ENCODE measurements at places on chromosomes 1 and 21. TPM values are rescaled to one million over a fixed set of nuclear protein-coding genes. Genes with fewer than 3 reads are reported as not detected.
A peak's percentile ranks its signal among the peaks of the same experiment; 100 is the strongest.

GRCh38 chr1:167438171-167439138 is 79.9 kb downstream of the CD247 start:
- peak overlapping the region; percentile 73 for H3K4me3 ChIP-seq
- H3K27me3 ChIP-seq = no peaks in the 10 kb centered on the region
- peaks cover 77% of the 10 kb centered on the region for H3K36me3 ChIP-seq

GRCh38 chr1:32780628-32781234 is 36.4 kb downstream of the YARS1 start:
- no peak overlapping the region for H3K27ac ChIP-seq
- no peak for DNase-seq
- H3K4me3 ChIP-seq = no peak overlapping the region
- no peaks in the 10 kb centered on the region for H3K27me3 ChIP-seq

DNA sequence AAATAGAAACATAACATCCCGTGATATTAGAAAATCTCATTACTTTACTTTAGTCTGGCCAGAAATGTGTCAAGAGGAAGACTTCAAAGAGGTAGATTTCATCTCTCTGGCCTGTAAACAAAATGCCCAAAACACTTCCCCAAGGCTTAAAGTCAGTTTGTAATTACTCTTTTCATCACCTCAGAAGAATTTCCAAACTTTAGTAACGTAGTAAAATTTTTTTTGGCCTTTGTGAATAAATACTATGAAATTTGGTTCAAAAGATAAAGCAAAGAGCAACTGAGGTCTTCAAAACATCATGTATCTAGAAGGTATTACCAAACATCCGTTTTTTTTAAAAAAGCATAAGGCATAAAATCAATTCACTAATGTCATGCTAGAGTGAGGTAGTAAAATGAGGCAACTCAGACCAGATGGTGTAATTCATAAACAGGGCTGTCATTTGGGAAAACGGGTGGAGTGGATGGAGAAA is 51.4 kb downstream of the LEPR start:
- no peaks in the 10 kb centered on the region for H3K27me3 ChIP-seq
- no peak overlapping the region for H3K4me3 ChIP-seq
- no peaks in the 10 kb centered on the region for H3K4me1 ChIP-seq
- H3K27ac ChIP-seq = no peak overlapping the region

- H3K4me3 ChIP-seq = no peak overlapping the region
- no peak for DNase-seq
- no peak overlapping the region for H3K27ac ChIP-seq
- no peaks in the 10 kb centered on the region for H3K36me3 ChIP-seq
- no peaks in the 10 kb centered on the region for H3K27me3 ChIP-seq
Measured at GRCh38 chr1:162916821-162917613, 56.0 kb upstream of the CCDC190 start.

- no peak overlapping the region for H3K4me3 ChIP-seq
- H3K4me1 ChIP-seq = no peaks in the 10 kb centered on the region
- H3K27me3 ChIP-seq = no peaks in the 10 kb centered on the region
- H3K27ac ChIP-seq = no peak overlapping the region
- H3K36me3 ChIP-seq = no peaks in the 10 kb centered on the region
Measured at GRCh38 chr1:198491028-198491427, 49.5 kb downstream of the ATP6V1G3 start.

EPHA8 gene
- total RNA-seq = not detected

GRCh38 chr1:159942632-159943277 is 2.7 kb downstream of the IGSF9 start:
- no peak overlapping the region for H3K27ac ChIP-seq
- H3K4me1 ChIP-seq = peaks cover 7% of the 10 kb centered on the region

GRCh38 chr1:242242983-242243382 is 244.1 kb upstream of the MAP1LC3C start:
- no peak overlapping the region for H3K4me3 ChIP-seq
- DNase-seq = no peak
- H3K36me3 ChIP-seq = no peaks in the 10 kb centered on the region
- no peak overlapping the region for H3K27ac ChIP-seq

DNA sequence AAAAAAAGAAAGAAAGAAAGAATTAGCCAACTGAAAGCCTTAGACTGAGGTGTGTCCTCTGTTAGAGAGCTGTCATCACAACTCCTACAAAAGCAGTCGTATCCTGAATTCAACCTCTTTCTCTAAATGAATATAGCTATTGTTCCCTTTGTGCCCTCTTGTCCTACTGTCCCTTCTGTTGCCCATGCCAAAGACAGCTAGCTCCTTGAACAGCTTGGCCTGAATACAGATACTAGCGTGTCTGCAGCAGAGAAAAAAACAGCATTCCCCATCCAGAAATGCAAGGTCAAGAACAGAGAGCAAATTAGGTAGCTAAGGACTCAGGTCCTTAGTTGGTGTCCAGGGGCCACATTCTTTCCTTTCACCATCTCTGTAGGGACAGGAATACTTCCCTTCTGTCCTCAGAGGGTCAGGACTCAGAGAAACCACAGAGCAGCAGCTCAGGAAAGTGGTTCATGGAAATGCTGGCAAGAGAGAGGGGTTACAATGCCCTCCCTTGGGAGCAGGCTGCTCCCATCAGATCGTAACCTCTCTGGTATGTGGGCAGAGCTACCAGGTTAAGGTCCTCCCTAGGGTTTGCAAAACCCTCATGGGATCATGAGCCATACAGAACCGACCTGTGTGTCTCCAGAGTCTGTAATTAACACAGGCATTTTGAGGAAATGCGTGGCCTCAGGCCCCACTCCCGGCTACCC is 1.8 kb upstream of the ZBTB48 start:
- H3K27ac ChIP-seq = no peak overlapping the region
- H3K4me3 ChIP-seq = no peak overlapping the region
- peaks cover 8% of the 10 kb centered on the region for H3K36me3 ChIP-seq
- no peaks in the 10 kb centered on the region for H3K27me3 ChIP-seq
- no peak for DNase-seq

- H3K4me1 ChIP-seq = no peaks in the 10 kb centered on the region
- no peak for DNase-seq
- no peak overlapping the region for H3K27ac ChIP-seq
- H3K27me3 ChIP-seq = no peaks in the 10 kb centered on the region
- H3K4me3 ChIP-seq = no peak overlapping the region
Measured at GRCh38 chr1:64080941-64081562, 122.4 kb upstream of the UBE2U start.

DNA sequence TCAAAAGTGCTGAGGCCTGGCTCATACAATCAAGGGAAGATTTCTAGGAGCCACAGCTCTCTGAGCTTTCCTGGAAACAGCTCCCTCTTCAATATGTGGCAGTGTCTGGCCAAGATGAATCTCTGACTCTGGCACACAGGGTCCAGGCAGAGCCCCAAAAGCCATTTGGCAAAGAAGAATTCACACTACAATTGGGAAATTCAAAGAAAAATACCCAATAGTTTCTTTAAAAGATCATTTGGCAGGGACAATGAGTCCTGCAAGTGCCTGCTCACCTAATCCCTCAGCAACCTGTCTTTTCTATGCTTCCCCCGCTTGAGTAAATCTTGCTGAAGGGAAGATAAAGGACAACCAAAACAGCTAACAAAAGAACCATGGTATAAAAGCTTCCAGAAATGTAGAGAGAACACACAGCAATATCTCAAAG is 124.6 kb downstream of the TGFBR3 start:
- H3K36me3 ChIP-seq = no peaks in the 10 kb centered on the region
- H3K4me3 ChIP-seq = no peak overlapping the region
- H3K4me1 ChIP-seq = peaks cover 7% of the 10 kb centered on the region
- DNase-seq = no peak

DNA sequence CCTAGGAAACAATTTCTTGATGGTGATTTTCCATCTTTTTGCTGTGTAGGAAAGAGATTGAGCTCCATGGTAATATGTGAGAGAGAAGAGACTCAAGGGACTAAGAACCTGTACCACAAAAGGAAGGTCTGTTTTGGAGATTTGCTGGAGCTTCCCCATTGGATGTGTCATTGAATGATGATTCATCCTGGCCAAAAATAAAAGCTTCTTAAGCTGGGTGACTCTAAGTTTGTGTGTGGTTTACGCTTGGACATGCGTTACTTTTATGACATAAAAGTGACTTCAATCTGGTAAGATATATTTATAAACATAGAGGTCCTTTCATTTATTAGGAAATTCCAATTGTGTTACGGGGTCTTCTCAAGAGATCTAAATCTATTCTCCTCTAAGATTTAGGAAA is 17.4 kb upstream of the IL19 start:
- no peak for DNase-seq
- peaks cover 16% of the 10 kb centered on the region for H3K36me3 ChIP-seq
- H3K4me3 ChIP-seq = no peak overlapping the region
- no peak overlapping the region for H3K27ac ChIP-seq

DNA sequence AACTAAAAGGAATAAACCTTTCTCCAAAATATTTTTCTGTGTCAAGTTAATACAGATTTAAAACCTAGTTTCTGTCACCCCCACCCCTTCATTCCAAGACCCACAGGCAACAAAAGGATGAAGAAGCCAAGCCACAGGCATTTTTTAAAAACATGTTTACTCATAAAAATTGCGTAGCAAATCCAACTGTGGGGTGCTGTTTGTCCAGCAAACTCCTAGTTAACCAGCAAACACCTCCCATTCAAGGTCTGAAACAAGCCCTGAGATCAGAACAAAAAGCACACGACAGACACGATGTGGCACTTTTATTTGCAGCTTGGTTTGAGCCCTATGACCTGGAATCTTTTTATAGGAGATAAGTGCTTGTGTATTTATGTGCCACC is 149.9 kb upstream of the CAMK1G start:
- H3K4me3 ChIP-seq = no peak overlapping the region
- peaks cover 7% of the 10 kb centered on the region for H3K27me3 ChIP-seq

DISP3 gene
- total RNA-seq = 0.42 TPM

GRCh38 chr1:6098303-6099215 is 52.9 kb downstream of the KCNAB2 start:
- H3K4me3 ChIP-seq = no peak overlapping the region
- H3K27me3 ChIP-seq = no peaks in the 10 kb centered on the region
- no peak for DNase-seq
- no peak overlapping the region for H3K27ac ChIP-seq
- peaks cover 27% of the 10 kb centered on the region for H3K36me3 ChIP-seq

GRCh38 chr1:109162626-109163025 is 48.7 kb downstream of the ELAPOR1 start:
- H3K4me1 ChIP-seq = peaks cover 27% of the 10 kb centered on the region
- peak overlapping the region; percentile 72 for H3K27ac ChIP-seq
- no peak for DNase-seq
- H3K36me3 ChIP-seq = no peaks in the 10 kb centered on the region

DNA sequence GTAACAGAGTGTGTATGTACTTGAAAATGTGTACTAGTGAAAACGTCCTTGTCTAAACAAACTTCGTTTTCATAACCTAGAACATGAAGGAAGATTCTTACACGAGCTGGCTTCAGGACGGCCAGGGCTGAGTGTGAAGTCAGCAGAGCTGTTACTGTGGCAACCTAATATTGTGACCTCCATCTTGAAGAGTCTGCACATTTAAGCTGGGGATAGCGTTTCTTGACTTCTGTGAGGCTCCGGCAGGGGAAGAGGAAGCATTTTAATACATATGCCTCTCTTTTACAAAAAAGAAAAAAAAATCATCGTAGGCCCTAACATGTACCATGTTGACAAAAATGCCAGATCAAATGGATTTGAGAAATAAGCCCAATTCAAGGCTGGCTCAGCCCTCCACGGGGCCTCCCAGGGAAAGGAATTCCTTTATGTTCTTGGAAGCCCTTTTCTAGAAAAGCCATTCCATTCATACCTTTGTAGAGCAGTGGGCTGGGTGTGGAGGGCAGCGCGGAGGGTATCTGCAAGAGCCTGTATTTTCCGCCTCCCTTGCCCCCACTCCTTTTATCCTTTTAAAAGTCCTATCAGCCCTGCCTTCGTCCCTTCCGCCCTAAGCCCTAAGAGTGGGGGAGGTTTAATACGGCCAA is 51.1 kb downstream of the SIM2 start:
- no peak overlapping the region for H3K4me3 ChIP-seq
- no peaks in the 10 kb centered on the region for H3K36me3 ChIP-seq
- H3K27ac ChIP-seq = no peak overlapping the region
- peaks cover 38% of the 10 kb centered on the region for H3K27me3 ChIP-seq
- no peak for DNase-seq

TMOD4 gene
- total RNA-seq = 3.4 TPM

DNA sequence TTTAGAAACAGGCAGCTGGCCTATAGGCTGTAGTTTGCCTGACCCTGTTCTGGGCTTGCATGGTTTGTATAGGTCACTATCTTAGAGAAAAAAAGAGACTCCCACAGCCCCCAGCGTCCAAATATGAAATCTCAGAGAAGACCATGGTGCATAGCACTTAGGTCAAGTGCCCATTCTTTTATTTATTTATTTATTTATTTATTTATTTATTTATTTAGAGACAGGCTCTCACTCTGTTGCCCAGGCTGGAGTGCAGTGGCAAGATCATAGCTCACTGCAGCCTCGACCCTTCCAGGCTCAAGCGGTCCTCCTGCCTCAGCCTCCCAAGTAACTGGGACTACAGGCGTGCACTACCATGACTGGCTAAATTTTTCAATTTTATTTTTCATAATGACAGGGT is 50.8 kb upstream of the ARTN start:
- peaks cover 2% of the 10 kb centered on the region for H3K4me1 ChIP-seq
- DNase-seq = no peak
- no peak overlapping the region for H3K4me3 ChIP-seq

DNA sequence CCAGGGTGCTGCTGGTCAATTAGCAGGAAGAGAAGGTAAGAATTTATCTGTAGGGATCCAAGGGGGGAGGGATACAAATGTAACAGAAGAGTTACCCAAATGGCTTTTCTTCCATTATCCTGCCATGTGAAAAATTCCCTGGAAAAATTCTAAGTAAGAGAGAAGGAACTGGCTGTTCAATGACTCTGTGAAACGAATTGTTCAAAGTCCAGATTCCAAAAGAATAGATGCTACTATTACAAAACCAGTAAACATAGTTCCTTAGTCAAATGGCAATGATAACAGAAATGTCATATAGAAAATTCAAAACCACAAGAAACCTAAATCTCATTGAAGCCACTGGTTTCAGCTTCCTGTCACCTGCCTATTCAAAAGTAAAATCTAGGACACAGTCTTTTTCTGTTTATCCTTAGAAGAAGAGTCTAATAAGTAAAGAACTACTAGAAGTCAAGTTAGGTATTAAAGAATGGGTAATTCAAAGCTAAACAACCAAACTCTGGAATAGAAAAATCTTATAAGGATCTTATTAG is 102.6 kb downstream of the ZNF644 start:
- H3K4me1 ChIP-seq = peaks cover 39% of the 10 kb centered on the region
- no peak overlapping the region for H3K4me3 ChIP-seq
- H3K27ac ChIP-seq = no peak overlapping the region
- DNase-seq = no peak
- H3K27me3 ChIP-seq = no peaks in the 10 kb centered on the region

GRCh38 chr1:186225096-186225495 is 150.0 kb downstream of the TPR start:
- H3K36me3 ChIP-seq = no peaks in the 10 kb centered on the region
- H3K4me1 ChIP-seq = no peaks in the 10 kb centered on the region
- H3K4me3 ChIP-seq = no peak overlapping the region
- H3K27ac ChIP-seq = no peak overlapping the region
- DNase-seq = no peak

BATF3 gene
- total RNA-seq = 32.6 TPM

- DNase-seq = no peak
- no peaks in the 10 kb centered on the region for H3K27me3 ChIP-seq
- peaks cover 32% of the 10 kb centered on the region for H3K36me3 ChIP-seq
- no peaks in the 10 kb centered on the region for H3K4me1 ChIP-seq
- no peak overlapping the region for H3K27ac ChIP-seq
- H3K4me3 ChIP-seq = no peak overlapping the region
Measured at GRCh38 chr1:220213382-220213983, 58.8 kb downstream of the RAB3GAP2 start.

- H3K27me3 ChIP-seq = peaks cover 4% of the 10 kb centered on the region
- H3K4me3 ChIP-seq = no peak overlapping the region
- H3K4me1 ChIP-seq = peaks cover 18% of the 10 kb centered on the region
Measured at GRCh38 chr1:30191154-30191702, 532.2 kb downstream of the MATN1 start.

TP73 gene
- total RNA-seq = 1.3 TPM

- no peak overlapping the region for H3K27ac ChIP-seq
- H3K27me3 ChIP-seq = no peaks in the 10 kb centered on the region
- DNase-seq = no peak
Measured at GRCh38 chr1:232016616-232017015, 390.0 kb downstream of the DISC1 start.
